ENCODE measurements at places on chromosomes 2 and 18. TPM values are rescaled to one million over a fixed set of nuclear protein-coding genes. Genes with fewer than 3 reads are reported as not detected.

DNA sequence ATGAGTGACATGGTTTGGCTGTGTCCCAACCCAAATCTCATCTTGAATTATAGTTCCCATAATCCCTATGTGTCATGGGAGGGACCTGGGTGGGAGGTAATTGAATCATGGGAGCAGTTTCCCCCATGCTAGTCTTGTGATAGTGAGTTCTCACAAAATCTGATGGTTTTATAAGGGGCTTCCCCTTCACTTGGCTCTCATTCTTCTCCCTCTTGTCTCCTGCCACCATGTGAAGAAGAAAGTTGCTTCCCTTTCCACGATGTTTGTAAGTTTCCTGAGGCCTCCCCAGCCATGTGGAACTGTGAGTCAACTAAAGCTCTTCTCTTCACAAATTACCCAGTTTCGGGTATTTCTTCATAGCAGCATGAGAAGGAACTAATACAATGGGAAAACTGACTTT is 14.0 kb downstream of the DNAH7 start:
- DNase-seq, result no peak

DNA sequence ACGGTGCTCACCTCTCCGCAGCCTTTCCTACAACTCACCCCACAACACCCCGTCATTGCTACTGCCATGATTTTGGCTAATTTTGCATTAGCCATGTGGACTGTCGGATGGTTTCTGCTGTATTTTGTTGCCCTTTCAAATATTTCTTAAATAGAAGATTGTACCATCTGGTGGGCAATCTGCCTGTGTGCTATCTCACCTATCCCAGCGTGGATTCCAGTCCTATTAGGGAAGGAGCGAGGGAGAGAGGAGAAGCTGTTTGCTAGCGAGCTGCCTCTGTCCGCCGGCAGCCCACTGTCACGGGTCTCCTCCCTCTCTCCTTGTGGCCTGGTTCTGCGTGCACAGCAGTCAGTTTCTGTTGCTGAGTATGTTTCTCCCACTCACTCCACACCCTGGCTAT is 336.2 kb downstream of the TXNL1 start:
- no peak for DNase-seq

DNA sequence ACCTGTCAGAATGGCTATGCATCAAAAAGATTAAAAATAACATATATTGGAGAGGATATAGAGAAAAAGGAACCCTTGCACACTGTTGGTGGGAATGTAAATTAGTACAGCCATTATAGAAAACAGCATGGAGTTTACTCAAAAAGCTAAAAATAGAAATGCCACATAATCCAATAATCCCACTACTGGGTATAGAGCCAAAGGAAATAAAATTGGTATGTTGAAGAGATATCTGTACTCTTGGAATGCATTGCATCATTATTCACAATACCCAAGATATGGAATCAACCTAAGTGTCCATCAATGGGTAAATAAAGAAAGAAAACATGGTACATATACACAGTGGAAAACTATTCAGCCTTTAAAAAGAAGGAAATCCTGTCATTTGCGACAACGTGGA is 77.2 kb downstream of the C1D start:
- DNase-seq, result no peak

DNA sequence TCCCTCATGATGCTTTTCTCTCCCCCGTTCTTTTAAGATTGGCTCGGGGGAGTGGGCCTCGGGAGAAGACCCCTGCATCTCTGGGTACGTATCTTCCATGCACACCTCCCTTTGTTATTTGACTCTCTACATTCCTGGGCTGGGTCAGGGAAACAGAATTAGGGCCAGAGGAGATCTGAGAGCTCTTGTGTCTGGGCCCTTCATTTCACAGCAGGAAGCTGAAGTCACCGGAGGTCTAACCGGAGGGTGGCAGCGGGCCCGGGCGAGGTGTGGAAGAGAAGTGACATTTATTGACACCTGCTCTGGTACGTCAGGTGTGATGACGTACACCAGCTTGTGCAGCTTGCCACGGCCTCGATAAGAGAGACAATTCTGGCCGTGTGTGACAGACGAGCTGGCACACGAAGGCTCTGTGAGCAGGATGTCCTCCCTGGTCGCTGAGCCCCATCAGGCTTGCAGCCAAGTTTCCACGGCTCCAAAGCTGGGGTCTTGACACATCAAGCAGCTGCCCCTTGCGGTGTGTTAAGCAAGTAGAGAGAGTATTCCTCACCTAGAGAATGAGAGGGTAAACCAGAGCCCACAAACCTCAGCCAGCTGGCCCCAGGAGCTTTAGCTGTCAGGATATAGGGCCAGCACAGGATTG is 30.4 kb downstream of the TOGARAM2 start:
- no peak for DNase-seq

DNA sequence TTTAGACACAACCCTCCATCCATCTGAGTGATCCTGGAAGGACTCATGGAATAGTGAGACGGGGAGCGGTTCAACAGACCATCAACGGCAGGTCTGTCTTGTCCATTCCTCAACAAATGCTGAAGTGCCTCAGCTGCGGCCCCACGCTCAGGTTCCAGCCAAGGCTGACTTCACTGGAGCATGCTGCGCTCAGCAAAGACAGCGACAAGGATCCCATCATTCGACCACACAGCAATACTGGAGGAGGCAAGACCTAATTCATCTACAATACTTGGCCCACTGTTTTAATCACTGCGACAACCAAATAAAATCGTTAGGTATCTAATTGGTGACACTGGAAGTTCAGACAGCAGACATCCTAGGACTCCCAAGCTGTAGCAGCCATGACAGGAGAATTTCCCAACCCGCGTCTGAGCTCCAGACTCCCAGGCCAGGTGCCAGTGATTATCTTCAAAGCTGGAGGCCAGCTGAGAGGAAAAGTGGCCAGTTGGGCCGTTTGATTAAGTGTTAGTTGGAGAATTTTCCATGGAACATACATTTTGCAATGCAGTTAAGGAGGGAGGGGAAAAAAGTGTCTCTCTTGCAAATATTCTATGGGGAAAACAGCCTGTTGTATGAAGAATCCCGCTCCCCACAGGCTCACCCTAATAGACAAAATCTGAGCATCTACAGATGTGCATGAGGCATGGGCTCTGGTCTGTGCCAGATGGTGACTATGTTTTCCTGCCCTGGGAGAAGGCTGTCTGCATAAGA is 92.5 kb upstream of the SLC35G4 start:
- DNase-seq, result no peak

DNA sequence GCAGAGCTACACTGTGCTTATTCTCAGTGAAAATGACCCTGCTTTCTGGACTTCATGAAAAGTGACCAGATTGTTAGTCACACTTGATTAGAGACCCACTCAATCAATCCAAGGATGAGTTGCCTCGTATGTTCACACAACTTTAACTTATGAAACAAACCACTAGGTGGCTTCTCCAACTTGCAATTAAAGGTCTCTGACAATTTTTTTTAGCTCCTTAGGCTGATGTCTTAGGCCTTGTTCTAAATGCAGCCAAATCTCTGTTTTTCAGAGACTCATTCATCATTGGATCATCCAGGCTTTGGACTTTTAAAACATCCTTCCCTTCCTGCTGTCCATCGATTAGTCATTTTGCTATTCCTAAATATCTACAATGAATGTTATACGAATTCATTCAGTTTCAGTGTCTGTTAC is 63.4 kb downstream of the MREG start:
- DNase-seq, result peak; percentile 77

DNA sequence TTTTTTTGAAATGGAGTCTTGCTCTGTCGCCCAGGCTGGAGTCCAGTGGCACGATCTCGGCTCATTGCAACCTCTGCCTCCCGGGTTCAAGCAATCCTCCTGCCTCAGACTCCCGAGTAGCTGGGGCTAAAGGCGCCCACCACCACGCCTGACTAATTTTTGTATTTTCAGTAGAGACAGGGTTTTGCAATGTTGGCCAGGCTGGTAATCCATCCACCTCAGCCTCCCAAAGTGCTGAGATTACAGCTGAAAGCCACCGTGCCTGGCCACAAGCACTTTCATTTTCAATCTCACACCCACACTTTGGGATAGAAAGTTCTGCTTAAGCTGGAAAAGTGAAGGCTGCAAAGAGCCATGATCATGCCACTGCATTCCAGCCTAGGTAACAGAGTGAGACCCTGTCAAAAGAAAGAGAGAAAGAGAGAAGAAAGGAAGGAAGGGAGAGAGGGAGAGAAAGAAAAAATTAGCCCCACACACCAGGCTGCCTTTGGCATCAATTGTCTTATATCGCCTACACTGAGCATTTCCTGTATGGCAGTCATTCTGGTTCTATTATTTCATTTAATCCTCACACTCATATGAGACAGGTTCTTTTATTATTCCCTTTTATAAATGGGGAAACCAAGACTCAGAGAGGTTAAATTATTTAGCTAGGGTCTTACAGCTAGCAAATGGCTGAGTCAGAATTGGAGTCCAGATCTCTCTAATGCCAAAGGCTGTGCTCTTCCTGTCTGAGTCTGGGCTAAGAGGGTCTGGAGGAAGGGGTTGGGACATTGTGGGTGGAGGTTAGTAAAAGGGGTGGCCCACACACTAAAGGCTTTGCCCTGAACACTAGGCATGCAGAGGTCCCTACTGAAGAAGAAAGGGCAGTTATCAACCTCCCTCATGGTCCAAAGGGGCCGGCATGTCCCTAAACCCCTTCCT is 37.9 kb upstream of the PKDCC start:
- no peak for DNase-seq

GRCh38 chr2:137893145-137893544 is 71.1 kb upstream of the HNMT start:
- no peak for DNase-seq

DNA sequence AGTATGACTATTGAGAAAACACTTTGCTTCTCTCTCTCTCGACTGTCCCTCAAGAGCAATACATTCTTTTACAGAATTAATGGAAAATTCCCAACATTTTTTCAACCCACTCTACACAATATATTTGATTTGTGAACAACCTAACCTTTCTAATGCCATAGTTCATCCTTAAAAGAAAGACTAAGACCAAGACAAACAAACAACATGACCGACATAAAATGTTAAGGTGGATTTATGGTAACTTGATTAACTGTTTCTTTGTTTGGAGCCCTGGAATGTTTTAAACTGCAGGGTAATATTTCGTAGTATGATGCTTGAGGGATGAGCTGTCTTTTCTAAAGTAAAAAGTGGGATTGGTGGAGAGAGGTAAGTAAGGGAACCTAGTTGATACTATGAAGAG is 738.2 kb downstream of the MBD2 start:
- DNase-seq, result no peak

The HRH4 gene
- not detected for total RNA-seq

The RGPD3 gene
- total RNA-seq, result not detected

The SLC16A14 gene
- total RNA-seq, result 0.29 TPM

The CCDC68 gene
- not detected for total RNA-seq

The HTR2B gene
- total RNA-seq, result not detected
